ENCODE measurements at places on chromosomes 1 and 21.
A peak's percentile ranks its signal among the peaks of the same experiment; 100 is the strongest.

DNA sequence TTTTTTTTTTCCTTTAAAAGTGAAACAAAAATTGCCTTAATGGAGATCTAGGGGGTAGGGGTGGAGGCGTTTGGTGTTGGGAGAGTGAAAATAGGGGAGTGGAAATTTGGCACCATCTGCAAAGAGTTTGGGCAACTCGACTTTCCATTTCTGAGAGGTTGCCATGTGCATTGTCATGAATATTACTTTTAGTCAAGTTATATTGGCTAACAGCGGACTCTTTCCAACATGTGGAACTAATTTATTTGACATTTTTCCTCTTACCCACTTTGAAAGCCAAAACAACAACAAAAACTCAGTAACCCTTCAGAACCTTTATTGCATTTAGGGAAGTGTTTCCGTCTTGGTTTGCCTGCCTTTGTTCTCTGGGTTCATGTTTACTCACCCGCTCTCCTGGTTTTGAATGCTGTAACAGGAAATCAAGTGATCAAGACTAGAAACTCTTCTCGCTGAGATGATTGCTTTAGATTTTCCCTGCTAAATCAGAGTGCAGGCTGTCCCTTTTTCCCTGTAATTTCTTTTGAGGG is 70.4 kb downstream of the CACHD1 start:
- H3K27ac ChIP-seq, result peak overlapping the region; percentile 81
- H3K27me3 ChIP-seq, result no peaks in the 10 kb centered on the region
- H3K36me3 ChIP-seq, result no peaks in the 10 kb centered on the region
- peaks cover 15% of the 10 kb centered on the region for H3K4me1 ChIP-seq

DNA sequence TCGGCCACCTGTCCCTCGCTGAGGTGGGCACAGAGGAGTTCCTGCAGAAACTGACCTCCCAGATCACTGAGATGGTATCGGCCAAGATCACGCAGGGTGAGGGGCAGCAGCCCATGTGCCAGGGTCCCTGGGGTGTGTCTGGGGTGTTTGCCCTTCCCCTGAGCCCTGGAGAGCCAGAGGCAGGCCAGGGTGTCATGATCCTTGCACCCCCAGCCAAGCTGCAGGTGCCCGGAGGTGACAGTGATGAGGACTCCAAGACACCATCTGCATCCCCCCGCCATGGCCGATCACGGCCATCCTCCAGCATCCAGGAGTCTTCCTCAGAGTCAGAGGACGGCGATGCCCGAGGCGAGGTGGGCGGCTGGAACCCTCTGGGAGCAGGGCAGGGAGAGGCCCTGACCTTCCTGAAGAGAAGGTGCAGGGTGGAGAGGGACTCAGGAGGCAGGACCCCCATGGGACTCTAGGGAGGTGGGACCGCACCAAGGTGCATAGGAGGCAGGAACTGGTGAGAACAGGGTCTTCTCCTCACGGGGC is 69.5 kb downstream of the TRIM11 start:
- peaks cover 8% of the 10 kb centered on the region for H3K36me3 ChIP-seq
- H3K27me3 ChIP-seq, result no peaks in the 10 kb centered on the region
- DNase-seq, result peak; percentile 29
- H3K4me3 ChIP-seq, result no peak overlapping the region

- peak overlapping the region; percentile 39 for H3K27ac ChIP-seq
- DNase-seq, result no peak
- H3K36me3 ChIP-seq, result no peaks in the 10 kb centered on the region
- H3K27me3 ChIP-seq, result no peaks in the 10 kb centered on the region
- peaks cover 5% of the 10 kb centered on the region for H3K4me1 ChIP-seq
Observed at GRCh38 chr1:59554011-59554663, 257.2 kb downstream of the FGGY start.

DNA sequence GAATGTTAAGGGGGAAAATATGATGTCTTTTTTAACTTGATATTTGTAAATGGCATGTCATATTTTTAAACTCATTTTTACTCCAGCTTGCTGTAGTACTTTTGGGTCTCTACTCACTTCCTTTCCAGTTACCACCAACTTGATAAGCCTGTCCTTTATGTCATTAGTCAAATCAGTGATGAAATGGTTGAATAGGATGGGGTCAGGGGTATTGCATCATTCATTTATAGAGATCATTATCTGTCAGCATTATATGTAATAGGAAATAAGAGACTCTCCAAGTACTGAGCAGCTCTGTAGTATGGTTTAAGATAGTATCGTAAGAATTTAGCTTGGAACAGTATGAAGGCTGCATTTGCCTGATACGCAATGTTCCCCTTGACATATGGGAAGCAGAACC is 227.3 kb downstream of the BRINP3 start:
- H3K27ac ChIP-seq, result no peak overlapping the region
- DNase-seq, result no peak
- H3K36me3 ChIP-seq, result no peaks in the 10 kb centered on the region
- no peak overlapping the region for H3K4me3 ChIP-seq
- no peaks in the 10 kb centered on the region for H3K4me1 ChIP-seq

DNA sequence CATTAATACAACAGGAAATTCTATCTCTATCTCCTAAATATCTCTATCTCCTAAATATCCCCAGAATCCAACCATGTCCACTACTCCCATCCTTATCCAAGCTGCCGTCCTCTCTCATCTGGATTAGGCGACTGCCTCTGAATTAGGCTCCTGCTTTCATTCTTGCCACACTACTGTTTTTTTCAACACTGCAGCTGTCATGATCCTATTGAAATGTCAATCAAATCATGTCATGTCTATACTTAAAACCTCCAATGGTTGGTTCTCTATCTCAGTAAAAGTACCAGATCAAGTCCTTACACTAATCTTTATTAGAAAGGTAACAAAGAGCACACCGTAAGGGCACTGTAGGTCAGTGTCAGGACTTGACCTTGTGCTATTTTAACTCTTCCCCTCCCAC is 82.0 kb upstream of the NFIA start:
- no peak overlapping the region for H3K4me3 ChIP-seq
- no peaks in the 10 kb centered on the region for H3K4me1 ChIP-seq
- H3K27ac ChIP-seq, result no peak overlapping the region
- H3K36me3 ChIP-seq, result no peaks in the 10 kb centered on the region
- peaks cover 5% of the 10 kb centered on the region for H3K27me3 ChIP-seq
- no peak for DNase-seq
